GM23338 (cell line): ENCODE measurements at places on chromosomes 7 and 10. TPM values are rescaled to one million over a fixed set of nuclear protein-coding genes. Genes with fewer than 3 reads are reported as not detected.

GRCh38 chr7:134995239-134996096 is 9.2 kb downstream of the AGBL3 start:
- DNase-seq, result no peak

GRCh38 chr10:95513941-95514392 is 47.2 kb downstream of the SORBS1 start:
- no peak for DNase-seq

- peak; percentile 24 for DNase-seq
Observed at GRCh38 chr7:128059143-128059988, 28.1 kb upstream of the LRRC4 start.

- DNase-seq, result no peak
Observed at GRCh38 chr7:129606803-129607202, 4.7 kb upstream of the NRF1 start.

DNA sequence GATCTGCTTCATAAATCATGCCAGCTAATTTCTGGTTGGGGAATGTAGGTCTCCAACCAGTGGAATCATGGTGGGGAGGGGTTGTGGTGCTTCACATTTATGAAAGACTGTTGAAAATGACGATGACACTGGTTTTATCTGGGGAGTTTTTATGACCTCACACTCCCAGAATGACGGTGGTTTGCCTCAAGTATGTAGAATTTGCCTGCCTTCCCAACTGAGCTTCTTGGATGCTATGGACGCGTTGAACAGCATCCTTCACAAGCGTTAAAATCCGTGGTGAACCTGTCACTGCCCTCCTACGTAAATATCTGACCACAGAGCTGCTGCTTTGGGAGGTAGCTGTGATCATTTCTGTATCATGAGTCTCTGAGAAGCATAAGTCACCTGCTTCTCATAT is 3.3 kb downstream of the INSYN2A start:
- DNase-seq, result no peak

- no peak for DNase-seq
Observed at GRCh38 chr10:12538491-12538995, 189.2 kb downstream of the CAMK1D start.

GRCh38 chr10:14173706-14174594 is 156.8 kb downstream of the FRMD4A start:
- DNase-seq, result peak; percentile 65

GRCh38 chr10:120048391-120048790 is 155.9 kb downstream of the SEC23IP start:
- no peak for DNase-seq

DNA sequence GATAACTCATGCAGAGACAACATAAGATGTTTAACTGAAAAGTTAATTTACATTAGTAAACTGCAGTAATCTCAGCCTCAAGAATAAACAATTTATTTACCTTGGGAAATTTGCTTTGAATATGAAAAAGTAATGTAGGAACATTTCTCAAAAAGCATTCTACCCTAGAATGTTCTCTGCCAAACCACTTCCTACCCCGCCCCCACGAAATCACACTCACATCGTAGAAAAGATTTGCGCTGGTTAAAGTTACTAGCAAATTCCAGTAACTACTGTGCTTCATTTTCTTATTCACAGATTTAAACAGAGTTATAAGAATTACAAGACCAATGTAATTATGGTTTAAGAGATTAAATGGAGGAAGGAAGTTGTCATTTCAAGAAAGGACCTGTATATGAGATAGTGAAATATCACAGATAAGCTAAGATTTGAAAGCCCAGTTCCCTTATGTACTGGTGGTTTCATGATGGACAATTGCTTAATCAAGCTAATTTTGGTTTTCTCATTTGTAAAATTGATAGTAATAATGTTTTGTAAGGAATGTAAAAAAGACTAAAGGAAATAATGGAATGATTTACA is 175.4 kb downstream of the GNAI1 start:
- no peak for DNase-seq

GRCh38 chr7:50283731-50284130 is 20.8 kb upstream of the IKZF1 start:
- no peak for DNase-seq

DNA sequence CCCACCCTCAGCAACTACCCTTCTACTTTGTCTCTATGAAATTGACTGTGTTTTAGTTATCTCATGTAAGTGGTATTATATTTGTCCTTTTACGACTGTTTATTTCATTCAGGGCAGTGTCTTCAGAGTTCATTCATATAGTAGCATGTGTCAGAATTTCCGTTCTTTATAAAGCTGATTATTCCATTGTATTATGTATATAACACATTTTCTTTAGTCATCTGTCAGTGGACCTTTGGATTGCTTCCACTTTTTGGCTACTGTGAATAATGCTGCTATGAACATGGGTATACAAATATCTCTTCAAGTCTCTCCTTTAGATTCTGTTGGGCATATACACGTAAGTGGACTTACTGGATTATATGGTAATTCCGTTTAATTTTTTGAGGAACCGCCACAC is 14.5 kb downstream of the SLF2 start:
- no peak for DNase-seq

DNA sequence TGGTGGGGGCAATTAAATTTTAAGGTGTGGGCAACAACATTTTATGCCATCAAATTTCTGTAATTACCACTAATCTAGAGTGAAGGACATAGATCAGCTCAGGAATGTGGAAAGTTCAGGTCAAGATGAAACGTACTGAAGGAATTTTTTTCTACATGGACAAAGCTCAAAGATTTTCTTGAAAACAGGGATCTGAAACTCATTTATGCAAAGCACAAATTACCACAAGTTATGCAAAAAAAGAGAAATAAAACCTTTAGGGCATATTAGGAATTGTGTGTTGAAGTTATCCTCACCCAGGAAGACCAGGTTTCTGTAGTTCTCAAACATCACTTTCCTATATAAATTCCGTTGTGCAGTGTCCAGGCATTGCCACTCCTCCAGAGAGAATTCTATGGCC is 18.9 kb downstream of the ZNF680 start:
- DNase-seq, result no peak

GRCh38 chr10:84140036-84140379 is 699 bp downstream of the GHITM start:
- no peak for DNase-seq

GRCh38 chr7:141375442-141375841 is 175.8 kb upstream of the AGK start:
- no peak for DNase-seq

DNA sequence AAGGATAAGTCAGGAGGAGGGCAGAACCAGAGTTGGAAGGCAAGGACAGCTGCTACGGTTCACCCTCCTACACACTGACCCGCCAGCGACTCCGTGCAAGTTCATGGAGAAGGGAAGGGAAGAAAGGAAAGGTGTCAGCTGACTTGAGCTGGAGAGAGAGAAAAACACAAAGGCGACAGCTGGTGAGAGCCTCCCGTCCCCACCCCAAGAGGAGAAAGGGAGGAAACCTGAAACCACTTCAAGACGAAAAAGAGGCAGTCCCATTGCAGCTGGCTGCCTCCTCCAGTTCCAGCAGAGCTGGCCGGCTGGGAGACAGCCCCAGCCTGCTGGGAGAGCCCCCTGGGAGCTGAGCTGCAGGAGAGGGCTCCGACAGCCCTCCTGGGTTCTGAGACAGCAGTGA is 75.2 kb downstream of the PARD3 start:
- DNase-seq, result peak; percentile 96

GRCh38 chr7:103985565-103986126 is 3.8 kb downstream of the RELN start:
- DNase-seq, result no peak

DNA sequence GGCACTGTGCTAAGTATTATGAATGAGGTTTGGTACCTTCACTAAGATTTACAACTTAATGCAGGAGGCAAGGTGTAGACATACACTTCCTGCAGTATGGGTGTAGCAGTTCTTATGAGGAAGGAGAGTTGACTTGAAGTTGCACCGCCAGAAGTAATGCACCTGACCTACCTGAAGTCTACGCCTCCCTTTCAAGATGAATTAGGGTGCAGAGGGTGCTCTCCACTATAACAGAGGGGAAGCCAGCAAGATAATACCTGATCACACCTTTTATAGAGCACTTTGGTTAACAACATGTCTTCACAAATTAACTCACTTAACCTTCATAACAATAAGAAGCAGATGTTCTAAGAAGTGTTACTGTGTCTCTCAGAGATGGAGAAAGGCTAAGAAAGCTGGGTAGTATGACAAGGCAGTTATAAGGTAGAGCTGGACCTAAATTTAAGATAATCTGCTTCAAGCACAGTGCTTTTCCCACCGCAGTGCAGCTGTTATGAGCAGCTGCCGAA is 552 bp upstream of the RAB18 start:
- DNase-seq, result no peak

- DNase-seq, result no peak
Observed at GRCh38 chr7:44565795-44566559, 7.7 kb downstream of the DDX56 start.

DNA sequence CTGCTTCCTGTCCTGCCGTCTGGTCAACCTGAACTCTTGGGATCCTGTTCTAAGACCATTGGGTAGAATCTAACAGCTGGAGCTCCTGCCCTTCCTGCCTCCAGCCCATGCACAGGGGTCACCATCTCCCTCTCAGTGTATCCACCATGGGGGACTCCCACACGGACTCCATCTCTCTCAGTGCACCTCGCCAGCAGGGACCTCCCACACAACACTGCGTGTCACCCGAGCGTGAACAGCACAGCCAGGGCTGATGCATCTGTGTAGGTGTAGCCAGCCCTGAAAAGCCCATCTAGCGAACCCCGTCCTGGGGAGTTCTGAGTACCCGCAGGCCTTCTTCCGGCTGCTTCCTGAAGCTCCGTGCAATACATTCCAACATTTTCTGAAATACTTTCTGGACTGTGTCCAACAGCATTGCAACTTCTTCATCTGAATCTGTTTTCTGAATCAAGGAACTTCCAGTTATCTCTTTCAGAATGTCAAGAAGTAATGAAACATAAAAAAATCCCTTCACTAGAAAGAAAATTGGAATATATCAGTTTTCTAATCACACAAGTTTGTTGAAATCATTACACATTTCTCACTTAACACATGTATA is 52.5 kb downstream of the NCAPG2 start:
- no peak for DNase-seq

DNA sequence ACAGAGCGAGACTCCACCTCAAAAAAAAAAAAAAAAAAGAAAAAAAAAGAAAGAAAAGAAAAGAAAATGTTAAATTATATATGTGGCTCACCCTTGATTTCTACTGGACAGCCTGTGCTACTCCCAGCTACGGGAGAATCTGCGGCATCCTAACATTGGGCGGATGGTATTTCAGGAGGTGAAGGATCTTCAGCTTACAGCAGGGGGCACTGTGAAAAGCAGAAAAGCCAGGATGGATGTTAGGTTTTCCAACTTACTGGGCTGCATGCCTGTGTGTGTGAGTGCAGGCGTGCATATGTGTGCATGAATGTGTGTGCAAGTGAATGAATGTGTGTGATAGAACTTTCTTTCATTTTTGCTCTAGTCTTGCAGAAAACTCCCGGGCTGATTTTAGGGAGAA is 1066.5 kb downstream of the TYW1 start:
- DNase-seq, result peak; percentile 21

- DNase-seq, result no peak
Observed at GRCh38 chr7:128446306-128446705, 9.4 kb upstream of the HILPDA start.

DNA sequence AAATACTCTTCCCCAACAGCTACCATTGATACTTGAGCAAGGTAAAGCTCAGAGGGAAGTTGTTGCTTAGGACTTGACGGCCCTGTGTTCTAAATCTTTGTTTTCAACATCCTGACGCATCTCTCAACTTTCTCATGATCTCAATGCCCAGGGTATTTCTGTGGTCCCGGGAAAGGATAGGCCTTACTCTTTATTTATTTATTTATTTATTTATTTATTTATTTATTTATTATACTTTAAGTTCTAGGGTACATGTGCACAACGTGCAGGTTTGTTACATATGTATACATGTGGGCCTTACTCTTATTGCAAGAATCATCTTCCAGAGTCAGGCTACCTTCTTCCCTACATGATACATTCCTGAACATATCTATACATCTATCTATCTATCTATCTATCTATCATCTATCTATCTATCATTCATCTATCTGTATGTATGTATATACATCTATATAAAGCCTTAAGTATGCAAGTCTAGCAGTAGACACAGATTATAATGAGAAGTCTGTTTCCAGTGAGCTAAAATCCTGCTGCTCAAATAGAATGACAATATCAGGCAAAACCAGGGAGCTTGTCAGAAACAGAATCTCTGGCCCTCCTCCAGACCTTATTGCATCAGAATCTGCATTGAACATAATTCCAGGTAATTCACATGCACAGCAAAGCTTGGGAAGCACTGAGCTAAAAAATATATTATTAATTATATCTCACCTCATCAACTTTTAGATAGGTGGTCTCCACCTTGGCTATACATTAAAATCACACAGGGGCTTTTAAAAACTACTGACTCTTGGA is 12.2 kb upstream of the CPA5 start:
- DNase-seq, result no peak

DNA sequence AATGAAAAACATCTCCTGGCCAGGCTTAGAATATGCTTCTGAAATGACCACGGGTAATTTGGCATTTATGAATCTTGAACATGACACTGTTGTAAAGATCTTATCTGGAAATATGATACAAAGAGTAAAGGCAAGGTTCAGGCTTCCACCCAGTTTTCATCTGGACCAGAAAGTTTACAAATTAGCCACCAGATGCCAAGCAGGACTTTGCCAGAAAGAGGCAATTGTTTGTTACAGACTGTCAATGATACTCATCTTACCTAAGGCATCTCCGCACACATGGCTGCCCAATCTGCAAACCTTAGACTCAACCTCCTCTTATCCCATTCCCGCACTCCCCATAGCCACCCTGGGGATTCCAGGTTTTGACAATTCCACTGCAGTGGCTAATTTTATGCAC is 795.3 kb downstream of the TYW1 start:
- no peak for DNase-seq

DNA sequence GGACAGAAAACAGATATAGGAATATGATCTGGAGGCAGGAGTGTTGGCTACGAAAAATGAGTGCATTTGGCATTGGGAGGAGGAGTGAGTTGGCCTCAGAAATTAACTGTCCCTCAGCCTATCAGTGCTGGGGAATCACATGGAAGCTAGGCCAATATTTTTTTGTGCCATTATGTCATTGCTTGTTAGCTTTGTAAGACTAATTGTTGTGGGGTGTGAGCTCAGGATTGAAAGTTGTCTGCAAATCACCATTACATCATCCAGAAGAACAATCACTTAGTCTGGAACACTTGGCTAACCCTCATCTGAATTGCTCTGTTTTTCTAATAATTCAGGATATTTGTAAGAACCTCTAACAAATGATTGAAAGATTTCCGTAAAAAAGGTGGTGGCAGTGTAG is 45.2 kb upstream of the SEMA3D start:
- no peak for DNase-seq

- DNase-seq, result no peak
Observed at GRCh38 chr10:71053169-71053895, 159.0 kb upstream of the UNC5B start.

Gene ACTR3C
- 1.8 and 3.5 TPM in 2 replicates for polyA plus RNA-seq

Gene ANKRD61
- 0.63 and 1.2 TPM in 2 replicates for polyA plus RNA-seq

Gene NOM1
- 17.7 and 18.8 TPM in 2 replicates for polyA plus RNA-seq

Gene NPC1L1
- polyA plus RNA-seq, result 0.03 and 0.05 TPM in 2 replicates

Gene TWNK
- polyA plus RNA-seq, result 11.4 and 12.2 TPM in 2 replicates

Gene NAT16
- 0.31 and 0.57 TPM in 2 replicates for polyA plus RNA-seq

Gene FAM25C
- not detected in 2 replicates for polyA plus RNA-seq

Gene NEBL
- polyA plus RNA-seq, result 2.3 and 2.6 TPM in 2 replicates

Gene FAM25G
- polyA plus RNA-seq, result not detected in 2 replicates

Gene H2BK1
- not detected in 2 replicates for polyA plus RNA-seq

Gene CHRM2
- polyA plus RNA-seq, result 0.09 and 0.21 TPM in 2 replicates

Gene ARPC1B
- polyA plus RNA-seq, result 89.7 and 101 TPM in 2 replicates

Gene TMEM213
- 0.14 and 0.89 TPM in 2 replicates for polyA plus RNA-seq

Gene CDC123
- 164 and 179 TPM in 2 replicates for polyA plus RNA-seq

Gene C10orf67
- polyA plus RNA-seq, result 0.16 TPM in 2 replicates

Gene IGF2BP3
- polyA plus RNA-seq, result 47.1 and 52.0 TPM in 2 replicates

Gene IDE
- polyA plus RNA-seq, result 12.3 and 12.9 TPM in 2 replicates
